Panc1 (cell line): ENCODE measurements at places on chromosomes 1 and 21. TPM values are rescaled to one million over a fixed set of nuclear protein-coding genes. Genes with fewer than 3 reads are reported as not detected.

The ARHGAP29 gene
- total RNA-seq = 197 TPM

The S100A10 gene
- 1,621 TPM for total RNA-seq

The LCE1C gene
- total RNA-seq = not detected

The CHODL gene
- 0.10 TPM for total RNA-seq

The ZNF670 gene
- total RNA-seq = 6.4 TPM

The ZBTB8A gene
- total RNA-seq = 6.5 TPM

The TPTE gene
- total RNA-seq = not detected

The KISS1 gene
- not detected for total RNA-seq

The UBXN11 gene
- 23.7 TPM for total RNA-seq

The PADI2 gene
- total RNA-seq = 507 TPM

The MAP1LC3C gene
- 0.21 TPM for total RNA-seq

The LCE1B gene
- total RNA-seq = not detected

The FAM163A gene
- total RNA-seq = not detected

The CELA3B gene
- total RNA-seq = 3.4 TPM

The ALDH4A1 gene
- 21.7 TPM for total RNA-seq

The RNF187 gene
- total RNA-seq = 143 TPM

The RGS16 gene
- 0.23 TPM for total RNA-seq

The U2AF1 gene
- 22.8 TPM for total RNA-seq

The KIF17 gene
- 3.9 TPM for total RNA-seq

The B3GALT2 gene
- 0.08 TPM for total RNA-seq

The LCE1D gene
- total RNA-seq = not detected

The HSD11B1 gene
- total RNA-seq = not detected
